ENCODE measurements at places on chromosomes 2 and 18. TPM values are rescaled to one million over a fixed set of nuclear protein-coding genes. Genes with fewer than 3 reads are reported as not detected.

DNA sequence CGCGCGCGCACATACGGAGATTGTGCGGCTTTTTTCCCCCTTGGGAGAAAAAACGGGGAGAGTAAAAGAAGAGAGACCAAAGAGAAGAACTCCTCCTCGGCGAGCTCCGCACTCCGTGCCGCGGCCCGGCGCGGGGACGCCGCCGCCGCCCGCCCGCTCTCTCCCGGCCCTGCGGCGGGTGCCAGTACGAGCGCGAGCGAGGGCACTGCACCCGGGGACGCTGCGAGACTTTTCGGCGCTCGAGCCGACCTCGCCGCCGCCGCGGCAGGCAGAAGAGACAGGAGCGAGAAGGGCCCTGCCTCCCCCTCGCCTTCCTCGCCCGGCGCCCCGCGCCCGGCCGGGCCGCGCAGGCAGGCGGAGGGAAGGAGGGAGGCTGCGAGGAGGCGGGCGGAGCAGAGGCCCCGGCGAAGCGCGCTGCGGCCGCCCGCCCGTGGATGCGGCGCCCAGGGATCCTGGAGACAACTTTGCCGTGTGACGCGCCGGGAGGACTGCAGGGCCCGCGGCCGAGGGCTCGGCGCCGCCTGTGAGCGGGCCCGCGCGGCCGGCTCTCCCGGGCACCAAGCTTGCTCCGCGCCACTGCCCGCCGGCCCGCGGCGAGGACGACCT is 857 bp upstream of the INHBB start:
- DNase-seq, result no peak

DNA sequence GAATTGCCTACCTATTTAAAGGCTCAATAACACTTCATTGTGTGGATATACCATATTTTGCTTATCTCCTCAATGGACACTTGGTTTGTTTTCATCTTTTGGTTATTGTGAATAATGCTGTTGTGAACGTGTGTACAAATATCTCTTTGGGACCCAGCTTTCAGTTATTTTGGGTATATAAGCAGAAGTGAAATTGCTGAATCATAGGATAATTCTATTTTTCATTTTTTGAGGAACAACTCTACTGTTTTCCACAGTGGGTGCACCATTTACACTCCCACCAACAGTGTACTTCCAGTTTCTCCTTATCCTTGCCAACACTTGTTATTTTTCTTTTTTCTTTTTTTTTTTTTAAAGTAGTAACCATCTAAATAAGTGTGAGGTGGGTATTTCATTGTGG is 29.0 kb downstream of the PTPN4 start:
- DNase-seq, result no peak

DNA sequence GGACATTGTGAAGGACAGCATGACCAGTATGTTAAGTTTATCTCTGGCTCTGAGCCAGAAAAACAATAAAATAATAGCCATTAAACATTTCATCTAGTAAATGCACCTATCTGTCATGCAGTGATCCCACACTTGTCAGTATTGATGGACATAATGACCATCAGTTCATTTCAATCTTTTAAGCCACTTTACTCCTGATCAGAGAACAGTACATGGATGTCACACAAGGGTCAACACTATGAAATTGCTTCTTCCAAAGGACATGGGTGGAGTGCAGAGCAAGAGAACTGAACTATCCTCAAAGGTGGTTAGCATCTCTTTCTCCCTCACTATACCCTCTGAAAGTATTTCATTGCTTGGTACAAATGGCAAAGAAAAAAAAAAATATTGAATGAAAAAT is 816.0 kb upstream of the GYPC start:
- DNase-seq, result no peak

GRCh38 chr2:67776276-67776675 is 286.5 kb downstream of the C1D start:
- no peak for DNase-seq

GRCh38 chr2:129396980-129397599 is 582.4 kb upstream of the RAB6C start:
- peak; percentile 94 for DNase-seq

- DNase-seq, result no peak
Observed at GRCh38 chr2:9288681-9289338, 82.2 kb downstream of the ASAP2 start.

- DNase-seq, result no peak
Observed at GRCh38 chr2:221442128-221442527, 130.0 kb downstream of the EPHA4 start.

DNA sequence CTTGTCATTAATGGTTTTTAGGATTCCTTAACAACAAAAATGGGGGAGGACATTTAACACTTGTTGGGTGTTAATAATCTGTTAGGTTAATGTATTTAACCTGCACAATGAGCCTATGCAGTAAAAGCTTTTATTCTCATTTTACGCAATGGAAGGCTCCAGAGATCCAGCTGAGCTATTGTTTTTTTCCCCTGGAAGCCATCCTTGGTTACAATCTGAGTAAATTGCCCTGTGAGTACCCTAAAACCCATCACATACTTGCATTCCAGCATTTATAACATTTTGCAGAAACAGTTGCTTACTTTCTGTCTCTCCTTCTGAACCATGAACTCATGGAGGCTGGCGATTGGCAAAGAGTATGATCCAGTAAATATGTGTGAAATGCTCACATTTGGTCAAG is 30.2 kb upstream of the DOCK10 start:
- DNase-seq, result no peak

DNA sequence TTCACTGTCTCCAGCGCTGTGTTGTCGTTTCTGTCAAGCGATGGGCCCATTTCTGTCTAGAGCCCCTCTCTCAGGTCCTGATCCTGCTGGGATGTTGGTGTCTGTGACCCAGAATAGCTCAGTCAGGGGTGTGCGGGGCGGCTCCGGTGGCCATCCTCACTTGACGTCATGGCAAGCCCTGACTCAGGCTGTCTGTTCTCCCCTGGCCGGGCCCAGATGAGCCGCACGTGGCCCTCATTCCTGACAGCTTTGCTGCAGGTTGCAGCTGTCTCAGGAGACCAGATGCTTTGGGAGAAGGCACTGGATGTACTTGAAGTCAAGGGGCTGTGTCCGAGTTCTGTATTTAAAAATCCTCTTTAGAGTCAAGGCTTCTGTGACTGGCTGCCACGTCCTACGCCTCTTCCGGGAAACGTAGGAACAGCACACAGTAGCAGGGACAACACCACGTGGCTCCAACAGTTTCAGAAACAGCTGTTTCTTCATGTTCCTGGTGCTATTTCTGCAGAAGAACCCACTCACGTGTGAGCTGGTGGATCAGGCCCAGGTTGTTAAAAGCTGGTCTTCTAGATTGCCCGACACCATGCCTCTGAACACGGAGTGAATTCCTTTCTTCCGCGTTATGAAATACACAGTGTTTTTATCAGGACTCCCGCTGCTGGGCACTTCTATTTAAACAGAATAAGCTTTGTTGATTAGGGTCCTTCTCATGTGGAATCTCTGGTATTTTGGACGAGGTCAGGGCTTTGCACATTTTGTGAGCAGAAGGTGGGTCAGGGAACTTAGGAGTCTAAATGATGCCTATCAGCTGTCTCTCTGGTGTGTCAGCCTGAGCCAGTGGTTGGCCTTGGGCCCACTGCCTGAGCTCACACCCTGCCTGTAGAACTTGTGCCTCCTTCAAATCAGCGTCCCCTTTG is 28.3 kb upstream of the NTSR2 start:
- DNase-seq, result no peak

GRCh38 chr2:53473236-53473635 is 294.4 kb upstream of the CHAC2 start:
- no peak for DNase-seq

DNA sequence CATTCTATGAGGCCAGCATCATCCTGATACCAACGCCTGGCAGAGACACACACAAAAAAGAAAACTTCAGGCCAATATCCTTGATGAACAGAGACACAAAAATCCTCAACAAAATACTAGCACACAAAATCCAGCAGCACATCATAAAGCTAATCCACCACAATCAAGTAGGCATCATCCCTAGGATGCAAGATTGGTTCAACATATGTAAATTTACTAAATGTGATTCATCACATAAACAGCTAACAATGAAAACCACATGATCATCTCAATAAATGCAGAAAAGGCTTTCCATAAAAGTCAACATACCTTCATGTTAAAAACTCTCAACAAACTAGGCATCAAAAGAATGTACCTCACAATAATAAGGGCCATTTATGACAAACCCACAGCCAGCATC is 65.3 kb downstream of the WDPCP start:
- no peak for DNase-seq

DNA sequence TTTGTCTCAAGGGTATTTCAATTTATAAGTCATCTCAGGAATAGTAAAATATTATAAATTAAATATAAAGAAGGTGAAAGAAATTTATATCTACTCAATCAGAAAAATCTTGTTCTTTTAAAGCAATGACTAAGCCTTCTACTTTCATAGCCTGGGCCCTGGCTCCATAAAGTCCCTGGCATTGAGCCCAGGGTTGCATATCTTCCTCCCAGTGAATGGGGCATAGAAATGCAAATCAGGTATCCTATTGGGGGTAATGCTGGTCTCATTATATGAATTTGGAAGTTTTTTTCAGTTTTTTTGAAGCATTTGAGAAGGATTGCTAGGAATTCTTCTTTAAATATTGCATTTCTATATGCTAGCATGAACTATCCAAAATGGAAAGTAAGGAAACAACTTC is 73.9 kb upstream of the MC2R start:
- DNase-seq, result no peak

GRCh38 chr2:216339456-216340279 is 32.6 kb downstream of the MARCHF4 start:
- peak; percentile 22 for DNase-seq

DNA sequence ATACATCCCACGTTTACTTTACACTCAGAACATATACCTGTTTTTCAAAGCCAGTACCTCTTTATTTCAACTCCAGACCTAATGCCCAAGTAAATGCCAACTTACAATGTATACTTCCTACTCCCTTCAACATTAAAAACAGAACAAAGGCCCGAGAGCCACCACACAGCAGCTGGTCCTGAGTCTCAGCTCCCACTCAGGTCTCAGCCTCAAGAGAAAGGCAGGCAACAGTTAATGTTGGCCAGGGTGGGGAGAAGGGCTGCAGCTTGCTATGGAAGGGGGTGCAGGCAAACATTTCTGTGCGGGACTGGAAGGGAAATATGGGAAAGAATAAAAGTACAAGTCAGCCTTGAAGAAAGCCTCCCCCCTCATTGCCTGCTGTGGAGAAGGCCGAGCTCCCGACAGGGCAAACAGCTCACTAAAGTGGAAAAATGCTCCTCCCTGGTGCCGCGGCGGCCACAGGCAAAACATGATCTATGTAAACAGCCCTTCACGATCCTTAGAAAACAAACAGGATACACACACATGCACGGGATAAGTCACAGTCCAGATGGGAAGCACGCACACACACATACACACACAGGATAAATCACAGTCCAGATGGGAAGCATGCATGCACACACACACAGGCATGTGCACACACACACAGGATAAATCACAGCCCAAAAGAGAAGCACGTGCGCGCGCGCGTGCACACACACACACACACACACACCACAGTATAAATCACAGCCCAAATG is 67.4 kb downstream of the ADNP2 start:
- DNase-seq, result peak; percentile 66

GRCh38 chr2:168119515-168120141 is 127.8 kb downstream of the STK39 start:
- DNase-seq, result peak; percentile 64

DNA sequence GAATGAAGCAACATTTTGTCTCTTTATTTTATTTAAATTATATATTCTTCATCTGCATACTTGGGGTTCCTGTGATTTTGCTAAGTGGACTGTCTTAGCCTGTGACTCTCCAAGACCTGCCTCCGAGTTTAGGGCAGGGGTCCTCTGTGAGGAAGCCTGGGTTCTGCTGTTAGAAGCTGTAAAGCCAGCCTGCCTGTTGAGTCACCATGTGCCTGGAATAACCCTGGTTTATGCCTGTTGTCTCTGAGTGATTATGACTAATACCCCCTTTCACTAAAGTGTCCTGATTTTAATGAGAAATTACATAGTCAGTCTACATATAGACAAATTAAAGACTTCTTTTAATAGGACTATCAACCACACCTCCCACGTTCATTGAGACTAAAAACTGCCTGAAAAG is 369.1 kb downstream of the ZNF521 start:
- no peak for DNase-seq

DNA sequence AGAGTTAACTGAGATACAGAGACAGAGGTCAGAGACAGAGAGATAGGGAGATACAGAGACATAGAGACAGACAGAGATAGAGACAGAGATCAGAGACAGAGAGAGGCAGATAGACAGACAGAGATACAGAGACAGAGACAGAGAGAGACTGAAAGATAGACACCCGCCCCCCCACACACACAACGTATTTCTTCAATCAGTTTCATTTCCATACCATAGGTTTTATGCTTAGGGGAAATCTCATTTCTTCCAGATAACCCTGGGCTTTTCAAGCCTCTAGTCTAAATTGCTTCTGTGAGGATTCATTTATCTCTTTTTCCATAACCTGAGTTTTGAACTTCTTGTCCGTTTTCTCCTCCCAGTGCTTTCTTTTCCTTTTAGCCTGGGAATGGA is 94.6 kb downstream of the CD8B2 start:
- DNase-seq, result no peak

- DNase-seq, result no peak
Observed at GRCh38 chr2:160635488-160635887, 141.9 kb upstream of the RBMS1 start.

GRCh38 chr2:102295566-102295965 is 15.8 kb upstream of the IL1RL1 start:
- DNase-seq, result no peak

The REG1B gene
- polyA plus RNA-seq, result not detected

The TNP1 gene
- not detected for polyA plus RNA-seq

The GAREM2 gene
- 46.6 TPM for polyA plus RNA-seq

The HMSD gene
- 4.6 TPM for polyA plus RNA-seq

The NETO1 gene
- polyA plus RNA-seq, result 42.6 TPM
